Omental fat pad (tissue), 4 donors: ENCODE measurements at places on chromosomes 2 and 18. TPM values are rescaled to one million over a fixed set of nuclear protein-coding genes. Genes with fewer than 3 reads are reported as not detected.

DNA sequence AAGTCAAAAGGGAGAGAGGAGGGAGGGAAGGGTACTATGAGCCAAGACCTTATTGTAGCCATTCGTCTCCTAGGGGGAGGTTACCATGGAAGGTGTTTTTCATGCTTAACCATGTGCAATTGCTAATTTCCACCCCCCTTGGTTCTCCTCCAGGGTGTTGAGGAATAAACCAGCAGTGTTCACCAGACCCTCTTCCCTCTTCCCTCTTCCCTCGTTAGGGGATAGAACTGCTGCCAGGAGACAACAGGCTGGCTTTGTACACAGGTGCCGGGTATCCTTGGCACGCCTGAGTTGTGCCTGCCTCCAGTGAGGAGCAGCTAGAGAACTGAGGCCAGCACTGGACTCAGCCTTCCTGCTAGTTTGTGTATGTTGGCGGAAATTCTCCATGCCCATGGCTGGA is 41.1 kb upstream of the ARL5A start:
- DNase-seq: no peak

DNA sequence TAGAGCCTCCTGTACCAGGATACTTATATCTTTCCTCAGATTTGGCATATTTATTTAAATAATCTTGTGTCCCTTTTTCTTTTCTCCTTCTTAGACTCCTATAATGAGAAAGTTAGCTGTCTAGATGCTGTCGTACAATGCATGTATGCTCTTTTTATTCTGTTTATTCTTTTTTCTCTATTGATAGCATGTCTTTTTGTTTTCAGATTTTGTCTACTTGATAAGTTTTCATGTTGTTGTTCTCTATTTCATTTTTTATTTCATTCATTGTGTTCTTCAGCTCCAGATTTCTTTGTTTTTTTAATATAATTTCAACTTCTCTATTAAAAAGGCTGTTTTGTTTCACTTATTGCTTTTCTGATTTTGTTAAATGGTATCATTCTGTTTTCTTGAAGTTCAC is 674.3 kb upstream of the POU3F3 start:
- no peak for DNase-seq

RESP18 gene
- total RNA-seq: not detected

- DNase-seq: no peak
These were observed 644.4 kb downstream of the ZEB2 start for GRCh38 chr2:143875295-143876233.

DNA sequence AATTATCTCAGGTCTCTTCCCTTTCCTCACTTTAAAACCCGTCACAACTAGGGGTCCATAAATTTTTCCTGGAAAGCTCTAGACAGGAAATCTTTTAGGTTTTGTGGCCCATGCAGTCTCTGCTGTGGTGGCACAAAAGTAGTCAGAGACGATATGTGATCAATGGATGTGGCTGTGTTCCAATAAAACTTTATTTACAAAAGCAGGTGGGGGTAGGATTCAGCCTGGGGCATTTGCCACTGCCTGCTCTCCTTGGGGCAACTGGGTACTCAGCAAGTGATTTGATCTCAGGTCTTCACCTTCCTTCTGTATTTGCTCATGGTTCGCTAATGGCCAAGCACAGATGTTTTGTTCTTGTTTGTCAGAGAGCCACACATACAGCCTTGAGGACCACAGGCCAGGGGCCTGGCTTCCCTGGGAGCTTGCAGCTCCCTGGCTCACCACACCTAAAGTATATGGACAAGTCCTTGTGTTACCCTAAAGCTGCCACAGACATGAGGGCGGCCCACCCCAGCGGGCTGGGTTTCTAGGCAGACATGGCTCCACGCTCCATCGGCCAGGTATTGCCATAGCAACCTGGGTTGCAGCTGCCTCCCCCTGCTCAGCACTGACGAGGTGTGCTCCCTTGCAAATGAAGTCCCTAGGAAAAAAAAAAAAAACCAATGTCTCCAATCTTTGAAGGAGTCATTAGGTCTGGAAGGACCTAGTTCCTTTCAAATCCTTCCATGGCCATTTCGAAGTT is 89.7 kb upstream of the YWHAQ start:
- no peak for DNase-seq

DNA sequence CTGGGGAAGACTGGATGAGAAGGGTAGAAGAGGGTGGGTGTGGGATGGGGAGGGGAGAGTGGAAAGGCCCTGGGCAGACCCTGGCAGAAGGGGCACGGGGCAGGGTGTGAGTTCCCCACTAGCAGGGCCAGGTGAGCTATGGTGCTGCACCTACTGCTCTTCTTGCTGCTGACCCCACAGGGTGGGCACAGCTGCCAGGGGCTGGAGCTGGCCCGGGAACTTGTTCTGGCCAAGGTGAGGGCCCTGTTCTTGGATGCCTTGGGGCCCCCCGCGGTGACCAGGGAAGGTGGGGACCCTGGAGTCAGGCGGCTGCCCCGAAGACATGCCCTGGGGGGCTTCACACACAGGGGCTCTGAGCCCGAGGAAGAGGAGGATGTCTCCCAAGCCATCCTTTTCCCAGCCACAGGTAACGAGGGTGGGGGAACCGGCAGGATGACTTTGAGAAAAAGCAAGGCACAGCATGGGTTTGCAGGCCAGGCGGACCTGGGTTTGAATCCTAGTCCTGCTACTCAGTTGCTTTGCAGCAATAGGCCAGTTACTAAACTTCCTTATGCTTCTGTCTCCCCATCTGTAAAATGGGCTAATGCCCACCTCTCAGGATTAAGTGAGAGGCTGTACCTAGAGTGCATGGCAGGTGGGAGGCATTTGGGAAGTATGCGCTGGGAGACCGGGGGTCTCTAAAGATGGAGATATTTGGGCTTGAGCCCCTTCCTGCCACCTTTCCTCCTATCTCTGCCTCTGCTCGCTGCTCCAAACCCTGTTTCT is at the start of gene INHA:
TSS of gene INHA (plus strand) at position 74 of the 765 bp plus-strand sequence. CDS start at position 139, 65 bp downstream.
- no peak for DNase-seq

DNA sequence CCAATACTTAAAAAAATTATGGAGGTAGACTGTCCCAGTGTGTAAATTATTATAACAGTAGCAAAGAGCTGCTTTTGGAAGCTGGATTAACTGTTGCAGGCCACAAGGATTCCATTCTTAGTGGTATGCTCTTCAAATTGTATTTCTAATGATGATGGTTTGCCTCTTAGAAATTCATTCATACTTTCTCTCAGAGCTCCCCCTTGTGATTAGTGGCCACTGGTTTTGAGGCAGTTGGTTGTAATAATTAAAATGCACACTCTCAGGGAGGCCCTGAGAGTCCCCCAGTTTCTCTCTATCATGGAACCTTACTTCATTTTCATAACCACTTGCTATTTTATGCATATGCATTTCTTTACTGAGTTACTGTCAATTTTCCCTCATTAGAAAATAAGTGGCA is 122.5 kb downstream of the PLA2R1 start:
- no peak for DNase-seq
